SJSA1 (cell line): ENCODE measurements at places on chromosomes 1 and 21. TPM values are rescaled to one million over a fixed set of nuclear protein-coding genes. Genes with fewer than 3 reads are reported as not detected.

DNA sequence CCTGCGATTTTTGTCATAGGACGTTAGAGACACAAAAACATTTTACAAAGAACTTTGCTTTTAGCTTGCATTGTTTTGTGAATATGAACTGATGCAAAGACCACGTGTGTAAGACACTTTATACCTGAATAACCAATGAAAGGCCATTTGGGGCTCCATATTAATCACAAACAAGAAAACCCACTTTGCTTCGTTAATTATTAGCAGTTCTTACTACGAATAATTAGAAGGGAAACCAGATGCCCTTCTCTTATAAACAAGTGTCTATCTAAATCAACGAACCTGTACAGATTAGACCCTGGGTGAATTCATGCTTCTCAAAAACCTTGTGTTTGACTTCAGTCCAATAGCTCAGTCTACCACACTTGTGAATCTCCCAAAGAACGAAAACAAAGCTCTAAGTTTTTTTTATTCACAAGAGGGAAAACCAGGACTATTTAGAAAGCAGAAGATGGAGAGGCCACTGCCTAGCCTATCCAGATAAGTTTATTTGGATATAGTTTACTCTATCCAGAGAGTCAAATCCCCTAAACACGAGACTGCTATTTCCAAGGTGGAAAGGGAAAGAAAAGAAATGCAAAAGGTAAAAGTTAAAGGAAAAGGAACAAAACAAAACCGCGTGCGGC lies 897 bp downstream of the CYYR1 start:
- no peaks in the 10 kb centered on the region; the same call in 1 of the 2 replicates for H3K4me1 ChIP-seq
- peak overlapping the region; percentile 50 for H3K4me3 ChIP-seq
- DNase-seq: no peak
- H3K27me3 ChIP-seq: 0 out of 2 replicates have a peak, but pooled peaks cover 3% of the 10 kb centered on the region
- no peaks in the 10 kb centered on the region for H3K36me3 ChIP-seq
- H3K27ac ChIP-seq: 0 out of 2 replicates have a peak overlapping the region, but pooled peaks have one; percentile 44

GRCh38 chr1:234645474-234645953 lies 35.5 kb upstream of the IRF2BP2 start:
- H3K36me3 ChIP-seq: no peaks in the 10 kb centered on the region
- H3K4me3 ChIP-seq: no peak overlapping the region
- no peak overlapping the region for H3K27ac ChIP-seq
- DNase-seq: no peak

GRCh38 chr1:91054780-91055481 lies 33.1 kb upstream of the ZNF644 start:
- H3K4me3 ChIP-seq: no peak overlapping the region
- no peaks in the 10 kb centered on the region for H3K27me3 ChIP-seq
- no peaks in the 10 kb centered on the region for H3K36me3 ChIP-seq
- H3K4me1 ChIP-seq: no peaks in the 10 kb centered on the region

- no peak overlapping the region for H3K4me3 ChIP-seq
- DNase-seq: no peak
- H3K27ac ChIP-seq: no peak overlapping the region
- H3K4me1 ChIP-seq: peaks cover 12% of the 10 kb centered on the region
- H3K36me3 ChIP-seq: no peaks in the 10 kb centered on the region
Measured at GRCh38 chr1:115091572-115091971, 2.3 kb upstream of the TSPAN2 start.

DNA sequence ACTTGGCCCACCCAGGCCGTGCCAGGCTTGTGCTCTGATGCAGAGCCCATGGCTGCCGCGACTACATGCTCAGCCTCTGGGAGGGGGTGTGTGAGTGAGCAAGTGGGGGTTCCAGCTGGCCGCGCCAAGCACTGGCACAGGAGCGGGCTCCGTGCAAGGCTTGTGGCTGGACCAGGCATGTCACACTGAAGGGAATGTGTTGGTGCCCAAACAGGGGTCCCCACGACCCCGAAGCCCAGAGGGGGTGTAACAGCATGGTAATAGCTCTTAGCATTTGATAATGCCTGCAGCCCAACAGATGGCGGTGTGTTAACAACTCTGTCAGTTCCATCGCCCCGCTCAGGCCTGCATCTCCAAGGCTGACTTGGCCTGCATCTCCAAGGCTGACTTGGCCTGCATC lies 38.3 kb upstream of the CD46 start:
- no peak overlapping the region for H3K27ac ChIP-seq
- no peak overlapping the region for H3K4me3 ChIP-seq
- no peaks in the 10 kb centered on the region for H3K27me3 ChIP-seq
- no peaks in the 10 kb centered on the region for H3K4me1 ChIP-seq
- no peak for DNase-seq

- no peaks in the 10 kb centered on the region for H3K36me3 ChIP-seq
- H3K4me3 ChIP-seq: no peak overlapping the region
- DNase-seq: no peak
- no peak overlapping the region for H3K27ac ChIP-seq
- peaks cover 12% of the 10 kb centered on the region for H3K27me3 ChIP-seq
- H3K4me1 ChIP-seq: no peaks in the 10 kb centered on the region
Measured at GRCh38 chr1:234241941-234242490, 131.2 kb upstream of the COA6 start.

The S100A1 gene
- 0.32 TPM in 1 of 2 replicates, not detected in the other for total RNA-seq

The ARHGAP30 gene
- not detected in 2 replicates for total RNA-seq

DNA sequence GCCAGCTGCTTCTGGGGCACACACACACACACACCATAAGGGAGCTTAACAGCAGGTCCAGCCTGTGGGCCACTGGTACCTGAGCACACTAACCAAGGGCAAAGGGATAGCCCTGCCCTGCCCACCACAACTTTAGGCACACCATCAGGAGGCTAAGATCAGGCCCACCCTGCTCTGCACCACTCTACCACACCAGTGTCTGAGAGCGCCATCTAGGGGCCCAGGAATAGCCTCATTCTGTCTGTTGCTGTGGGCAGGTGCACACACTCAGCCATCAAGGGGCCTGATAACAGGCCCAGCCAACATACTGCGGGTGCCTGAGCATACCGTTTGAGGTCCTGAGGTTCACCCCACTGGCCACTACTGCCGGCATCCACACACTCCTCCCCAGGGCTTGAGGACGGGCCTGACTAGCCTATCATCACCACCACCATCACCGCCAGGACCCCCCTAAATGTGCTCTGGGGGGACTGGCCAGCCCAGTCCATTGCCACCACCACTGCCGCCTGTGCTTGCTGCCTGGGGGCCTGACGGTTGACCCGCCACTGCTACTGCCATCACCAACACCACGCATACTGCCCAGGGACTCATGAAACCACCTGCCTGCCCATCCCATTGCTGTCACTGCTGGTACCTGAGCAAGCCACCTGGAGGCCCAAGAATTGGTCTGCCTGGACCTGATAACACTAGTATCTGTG lies 31.3 kb downstream of the NSL1 start:
- no peak overlapping the region for H3K27ac ChIP-seq
- H3K4me3 ChIP-seq: no peak overlapping the region
- no peak for DNase-seq
- no peaks in the 10 kb centered on the region for H3K4me1 ChIP-seq

GRCh38 chr21:29181799-29182470 lies 51.5 kb downstream of the MAP3K7CL start:
- H3K36me3 ChIP-seq: no peaks in the 10 kb centered on the region
- peak overlapping the region; percentile 100 for H3K27ac ChIP-seq
- no peaks in the 10 kb centered on the region for H3K27me3 ChIP-seq

The CACHD1 gene
- 0.34 TPM in 2 replicates for total RNA-seq

DNA sequence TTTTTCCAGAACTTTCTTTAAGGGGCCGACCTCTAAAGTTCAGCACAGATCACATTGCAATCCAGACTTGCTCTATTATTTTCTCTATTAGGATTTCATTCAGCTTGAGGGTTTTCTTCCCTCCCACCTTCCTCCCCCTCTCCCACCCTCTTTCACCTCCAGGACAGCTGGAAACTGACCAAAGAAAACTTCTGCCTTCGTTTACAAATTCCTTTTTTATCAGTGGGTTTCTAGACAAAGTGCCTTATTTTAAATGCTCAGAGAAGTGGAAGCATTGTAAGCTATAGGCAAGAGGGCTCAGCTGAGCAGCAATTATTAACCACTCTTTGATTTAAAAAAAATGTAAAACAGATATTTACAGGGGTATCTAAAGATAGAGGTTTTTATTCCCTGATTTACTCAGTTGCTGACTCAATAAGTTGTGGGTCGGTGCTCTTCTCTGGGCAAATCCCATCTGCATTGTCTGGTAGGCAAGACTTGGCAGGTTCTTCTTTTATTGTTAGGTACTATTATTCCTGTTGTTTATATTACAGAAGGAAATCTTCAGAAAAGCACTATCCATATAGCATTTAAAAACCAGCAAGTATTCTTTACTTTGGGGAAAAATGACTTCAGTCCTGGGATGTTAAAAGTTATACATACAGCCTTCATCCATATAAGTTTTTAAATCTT lies 277.0 kb upstream of the C1orf105 start:
- H3K4me3 ChIP-seq: peak overlapping the region; percentile 49
- H3K27me3 ChIP-seq: no peaks in the 10 kb centered on the region
- H3K36me3 ChIP-seq: peaks cover 39% of the 10 kb centered on the region
- peak; percentile 64 for DNase-seq
- peaks cover 43% of the 10 kb centered on the region for H3K4me1 ChIP-seq

The RNU1-3 gene
- under 0.01 and 294 TPM in 2 replicates for total RNA-seq

DNA sequence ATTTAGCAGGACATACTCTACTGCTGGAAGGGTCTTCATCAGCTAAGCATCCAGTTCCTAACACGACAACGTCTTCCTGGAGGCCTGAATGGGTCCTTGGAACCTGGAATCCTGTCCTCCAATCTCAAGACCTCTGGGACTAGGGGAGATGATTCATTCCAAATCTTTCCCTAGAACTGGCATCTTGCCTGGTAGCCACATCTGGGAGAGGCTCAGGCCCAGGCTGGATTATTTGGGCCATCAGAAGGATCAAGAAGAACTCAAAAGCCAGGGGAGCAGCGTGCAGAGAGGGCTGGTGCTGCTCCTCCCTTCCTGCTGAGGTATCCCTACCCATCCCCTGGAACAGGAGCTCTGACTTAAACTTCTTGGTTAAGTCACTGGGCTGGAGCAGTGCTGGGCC lies 2.8 kb upstream of the PHLDA3 start:
- H3K27ac ChIP-seq: no peak overlapping the region
- no peak for DNase-seq
- peaks cover 19% of the 10 kb centered on the region for H3K4me1 ChIP-seq
- H3K36me3 ChIP-seq: peaks cover 18% of the 10 kb centered on the region

- peaks cover 3% of the 10 kb centered on the region for H3K4me1 ChIP-seq
- no peaks in the 10 kb centered on the region for H3K36me3 ChIP-seq
- H3K27ac ChIP-seq: no peak overlapping the region
- H3K27me3 ChIP-seq: no peaks in the 10 kb centered on the region
Measured at GRCh38 chr21:36087362-36088138, 17.7 kb downstream of the CBR1 start.

The RHD gene
- not detected in 2 replicates for total RNA-seq
